ENCODE measurements at places on chromosomes 6 and 20.

DNA sequence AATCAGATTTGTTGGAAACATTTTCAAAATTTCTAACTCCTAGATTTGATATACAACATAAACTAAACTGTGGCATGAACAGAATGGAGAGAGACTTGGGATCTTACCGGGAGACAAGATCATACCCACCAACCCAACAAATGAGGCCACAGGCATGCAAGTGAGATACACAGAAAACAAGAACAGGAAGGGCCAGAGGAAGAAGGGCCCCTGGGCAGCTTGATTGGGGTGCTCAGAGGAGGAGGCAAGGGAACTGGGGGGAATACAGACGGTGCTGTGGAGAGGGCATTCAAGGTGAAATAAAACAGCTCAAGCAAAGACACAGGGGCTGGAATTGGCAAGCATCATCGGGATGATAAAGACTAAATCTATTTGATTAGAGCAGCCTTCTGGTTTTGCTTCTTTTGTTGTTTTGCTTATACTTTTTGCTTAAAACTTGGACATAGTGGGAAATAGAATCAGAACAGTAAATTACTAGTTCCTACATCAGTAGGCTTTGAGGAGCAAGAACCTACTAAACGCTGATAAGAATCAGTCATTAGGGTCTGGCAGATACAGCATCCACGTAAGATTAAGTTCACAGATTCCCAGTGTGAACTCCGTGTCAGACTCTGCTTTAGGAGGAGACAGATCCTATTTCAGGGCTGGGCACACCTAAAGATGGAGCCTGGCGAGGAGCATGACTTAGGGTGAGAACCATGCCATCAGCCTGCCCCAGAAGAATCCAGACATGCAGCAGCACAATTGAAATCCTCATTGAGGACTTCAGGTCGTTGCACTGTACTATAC is 3.5 kb upstream of the RAMACL start:
- DNase-seq: no peak

GRCh38 chr6:103047567-103047966 is 1654.1 kb downstream of the GRIK2 start:
- DNase-seq: no peak

- no peak for DNase-seq
Observed at GRCh38 chr6:32177183-32177787, 920 bp upstream of the RNF5 start.

- DNase-seq: no peak
Observed at GRCh38 chr6:1263039-1263849, 48.7 kb upstream of the FOXQ1 start.

- DNase-seq: no peak
Observed at GRCh38 chr6:7973584-7973983, 63.0 kb upstream of the TXNDC5 start.

DNA sequence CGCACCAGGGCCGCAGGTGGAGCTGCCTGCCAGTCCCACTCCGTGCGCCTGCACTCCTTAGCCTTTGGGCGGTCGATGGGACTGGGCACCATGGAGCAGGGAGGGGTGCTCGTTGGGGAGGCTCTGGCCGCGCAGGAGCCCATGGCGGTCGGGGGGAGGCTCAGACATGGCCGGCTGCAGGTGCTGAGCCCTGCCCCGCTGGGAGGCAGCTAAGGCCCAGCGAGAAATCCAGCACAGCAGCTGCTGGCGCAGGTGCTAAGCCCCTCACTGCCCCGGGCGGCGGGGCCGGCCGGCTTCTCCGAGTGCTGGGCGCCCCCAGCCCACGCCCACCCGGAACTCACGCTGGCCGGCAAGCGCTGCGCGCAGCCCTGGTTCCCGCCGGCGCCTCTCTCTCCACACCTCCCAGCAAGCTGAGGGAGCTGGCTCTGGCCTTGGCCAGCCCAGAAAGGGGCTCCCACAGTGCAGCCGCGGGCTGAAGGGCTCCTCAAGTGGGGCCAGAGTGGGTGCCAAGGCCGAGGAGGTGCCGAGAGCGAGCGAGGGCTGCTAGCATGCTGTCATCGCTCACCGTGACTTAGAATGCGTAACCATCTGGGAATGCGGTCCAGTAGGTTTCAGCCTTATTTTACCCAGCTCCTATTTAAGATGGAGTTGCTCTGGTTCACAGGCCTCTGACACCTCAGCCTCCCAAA is 77.3 kb downstream of the C6orf52 start:
- DNase-seq: no peak

- DNase-seq: no peak
Observed at GRCh38 chr20:32332614-32333013, 25.5 kb upstream of the ASXL1 start.

DNA sequence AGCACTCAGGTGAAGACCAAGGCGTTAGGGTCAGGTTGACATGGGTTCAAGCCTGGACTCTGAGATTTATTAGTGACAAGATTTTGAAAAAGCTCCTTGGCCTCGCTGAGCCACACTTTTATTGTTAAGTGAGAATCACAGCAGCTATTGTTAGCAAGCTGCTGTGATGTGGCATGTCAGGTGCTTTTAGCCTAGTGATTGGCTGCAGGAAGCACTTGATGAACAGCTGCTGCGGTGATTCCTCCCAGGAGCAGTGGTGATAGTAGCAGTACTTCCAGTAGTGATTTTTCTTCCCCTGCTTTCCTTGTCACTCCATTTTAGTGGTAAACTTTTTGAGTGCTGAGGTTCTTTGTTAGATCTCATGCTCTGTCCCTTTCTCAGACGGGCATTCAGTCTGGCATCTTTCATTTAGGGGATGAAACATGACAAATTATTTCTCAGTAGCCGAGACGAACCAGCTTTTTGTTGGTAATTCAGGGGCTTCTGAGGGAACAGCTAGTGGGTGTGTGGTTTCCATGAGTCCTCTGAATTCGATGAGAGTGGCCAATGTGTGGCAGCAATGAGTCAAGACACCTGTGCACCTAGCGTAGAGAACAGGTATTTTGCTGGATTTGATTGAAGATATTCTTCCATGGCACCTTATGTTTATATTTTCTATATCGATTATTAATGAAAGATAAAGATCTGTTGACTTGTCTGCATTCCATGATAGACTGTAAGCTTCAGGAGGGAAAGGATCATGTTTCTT is 696.7 kb downstream of the DHX35 start:
- DNase-seq: no peak

DNA sequence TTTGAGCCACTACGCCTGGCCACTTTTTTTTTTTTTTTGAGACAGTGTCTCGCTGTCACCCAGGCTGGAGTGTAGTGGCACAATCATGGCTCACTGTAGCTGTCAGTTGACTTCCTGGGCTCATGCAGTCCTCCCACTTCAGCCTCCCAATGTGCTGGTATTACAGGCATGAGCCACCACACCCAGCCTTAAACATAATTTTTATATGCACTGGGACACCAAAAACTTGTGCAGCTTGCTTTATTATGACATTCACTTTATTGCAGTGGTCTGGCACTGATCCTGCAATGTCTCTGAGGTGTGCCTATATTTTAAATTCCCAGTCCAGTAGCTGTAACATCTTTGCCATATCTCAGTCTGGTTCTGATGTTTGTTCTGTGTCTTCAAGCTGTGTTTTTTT is 34.7 kb downstream of the KAT14 start:
- no peak for DNase-seq

DNA sequence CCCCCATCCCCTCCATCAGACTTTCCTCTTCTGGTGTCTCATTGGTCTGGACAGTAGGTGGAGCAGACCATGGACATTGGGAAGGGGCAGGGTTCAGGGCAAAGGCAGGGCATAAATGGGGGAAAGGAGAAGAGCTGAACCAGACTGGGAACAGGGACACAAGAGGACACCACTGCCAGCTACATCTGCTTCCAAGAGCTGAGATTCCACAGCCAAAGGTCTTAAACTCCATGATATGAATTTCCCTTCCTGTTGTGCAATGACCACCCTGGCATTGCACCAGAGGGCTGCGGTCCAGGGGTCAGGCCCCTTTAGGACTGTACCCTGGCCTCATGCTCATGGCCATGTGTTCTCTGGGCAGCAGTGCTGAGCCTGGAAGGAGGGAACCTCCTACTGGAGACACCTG is 137.9 kb downstream of the MAFB start:
- no peak for DNase-seq

GRCh38 chr20:59589086-59589684 is 15.2 kb upstream of the PHACTR3 start:
- DNase-seq: no peak

- no peak for DNase-seq
Observed at GRCh38 chr6:85273870-85274269, 176.0 kb upstream of the NT5E start.

- DNase-seq: no peak
Observed at GRCh38 chr6:99811636-99812035, 182.4 kb downstream of the MCHR2 start.

DNA sequence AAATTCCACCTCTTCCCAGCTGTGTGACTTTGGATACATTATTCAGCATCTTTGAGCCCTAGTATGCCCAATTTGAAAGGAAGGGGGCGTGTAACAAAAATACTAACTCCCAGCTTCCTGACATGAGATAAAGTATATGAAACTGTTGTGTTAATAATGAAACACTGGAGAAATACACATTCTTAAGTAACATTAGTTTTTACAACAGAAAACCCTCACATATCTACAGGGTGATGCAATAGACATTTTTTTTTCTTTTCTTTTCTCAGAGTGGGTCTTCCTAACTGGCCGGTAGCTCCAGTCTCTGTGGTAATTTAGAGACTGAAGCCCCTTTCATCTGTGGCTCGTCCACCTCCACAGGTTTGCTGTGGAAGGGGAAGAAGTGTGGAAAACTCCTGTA is 79.5 kb downstream of the CD83 start:
- DNase-seq: no peak

DNA sequence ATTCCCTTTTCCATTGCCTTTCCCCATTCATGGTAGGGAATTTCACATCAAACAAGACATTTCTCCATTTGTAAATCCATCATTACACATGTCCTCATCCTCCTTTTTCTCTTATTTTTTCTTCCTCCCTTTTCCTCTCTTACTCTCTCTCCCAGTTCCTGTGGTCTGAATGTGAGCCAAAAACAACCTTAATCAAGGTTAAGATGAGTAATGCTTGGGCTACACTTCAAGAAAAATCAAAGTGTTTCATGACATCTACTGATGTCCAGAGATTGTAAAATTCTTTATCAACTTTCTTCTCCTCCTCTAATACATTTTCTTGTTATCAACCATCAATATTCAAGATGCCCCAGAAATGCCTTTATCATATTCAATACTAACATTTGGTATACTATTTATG is 208.0 kb upstream of the PRND start:
- no peak for DNase-seq

DNA sequence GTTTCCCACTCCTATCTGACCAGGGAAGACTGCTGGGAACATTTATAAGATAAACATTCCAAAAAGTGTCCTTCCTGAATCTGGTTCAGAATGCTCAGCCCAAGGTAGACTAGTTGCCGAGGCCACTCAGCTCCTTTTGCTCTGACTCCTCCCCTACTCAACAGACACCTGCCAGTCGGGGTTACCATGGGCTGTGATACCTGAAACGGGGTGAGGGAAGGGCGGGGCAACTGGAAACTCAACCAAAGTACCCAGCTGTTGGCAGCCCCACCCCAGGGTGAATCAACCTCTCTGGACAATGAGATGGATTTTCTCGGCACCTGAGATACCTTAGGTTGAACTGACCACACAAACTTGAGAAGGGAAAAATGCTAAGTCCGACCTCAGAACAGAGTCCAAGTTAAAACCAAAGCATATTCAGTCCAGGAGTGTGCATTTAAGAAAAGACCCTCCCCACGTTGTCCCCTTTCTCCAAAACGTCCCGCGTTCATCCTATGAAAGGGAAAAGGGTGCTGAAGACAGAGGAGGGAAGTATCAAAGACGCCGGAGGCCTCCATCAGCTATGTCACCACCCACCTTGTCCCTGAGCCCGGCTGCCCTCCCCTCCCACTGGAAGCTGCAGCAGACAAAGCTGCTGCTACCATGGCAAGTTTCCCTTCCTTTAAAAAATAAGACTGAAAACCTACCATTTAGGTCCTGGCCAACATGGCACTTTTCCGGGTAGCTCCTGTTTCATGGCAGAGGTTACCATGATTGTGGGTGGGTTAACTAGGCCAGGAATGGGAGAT is 100.1 kb downstream of the SLC23A2 start:
- DNase-seq: no peak

- DNase-seq: no peak
Observed at GRCh38 chr6:30618270-30618797, 694 bp downstream of the MRPS18B start.

DNA sequence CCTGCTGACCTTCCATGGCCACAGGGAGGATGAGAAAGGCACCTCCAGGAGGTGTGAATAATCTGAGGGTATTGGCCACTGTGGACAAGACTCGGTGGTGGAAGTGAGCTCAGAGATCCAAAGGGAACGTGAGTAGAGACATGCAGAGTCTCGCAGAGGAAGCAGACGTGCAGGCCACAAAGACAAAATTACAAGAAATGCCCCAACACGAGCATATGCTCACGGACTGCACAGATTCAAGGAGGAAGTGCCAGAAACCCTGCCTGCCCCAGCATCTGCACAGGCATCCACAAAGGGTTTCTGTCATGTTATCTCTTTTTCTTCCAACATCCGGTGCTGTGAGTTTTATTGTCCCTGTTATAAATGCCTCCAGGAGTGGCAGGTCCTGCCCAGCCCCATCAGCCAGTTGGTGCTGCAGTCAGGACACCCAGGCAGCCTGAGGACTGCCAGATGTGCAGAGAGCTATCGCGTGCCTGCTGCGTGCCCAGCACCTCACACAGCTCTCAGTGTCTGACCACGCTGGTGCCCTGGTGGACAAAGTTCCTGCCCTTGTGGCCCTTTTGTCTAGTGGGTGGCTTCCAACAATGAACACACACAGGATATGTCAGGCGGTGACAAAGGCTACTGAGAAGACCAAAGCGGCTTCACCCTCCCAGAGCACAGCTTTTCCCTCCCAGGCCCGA is 34.0 kb upstream of the FANCE start:
- DNase-seq: no peak
